ENCODE measurements at places on chromosomes 2 and 18.

- no peak for DNase-seq
These were observed 139.0 kb upstream of the NXPH2 start for GRCh38 chr2:138919120-138919747.

- no peak for DNase-seq
These were observed 2.5 kb downstream of the ITGAV start for GRCh38 chr2:186592137-186592875.

- DNase-seq: no peak
These were observed 479.9 kb upstream of the NXPH2 start for GRCh38 chr2:139260052-139260430.

- DNase-seq: no peak
These were observed 33.7 kb downstream of the SOX11 start for GRCh38 chr2:5725794-5726463.

DNA sequence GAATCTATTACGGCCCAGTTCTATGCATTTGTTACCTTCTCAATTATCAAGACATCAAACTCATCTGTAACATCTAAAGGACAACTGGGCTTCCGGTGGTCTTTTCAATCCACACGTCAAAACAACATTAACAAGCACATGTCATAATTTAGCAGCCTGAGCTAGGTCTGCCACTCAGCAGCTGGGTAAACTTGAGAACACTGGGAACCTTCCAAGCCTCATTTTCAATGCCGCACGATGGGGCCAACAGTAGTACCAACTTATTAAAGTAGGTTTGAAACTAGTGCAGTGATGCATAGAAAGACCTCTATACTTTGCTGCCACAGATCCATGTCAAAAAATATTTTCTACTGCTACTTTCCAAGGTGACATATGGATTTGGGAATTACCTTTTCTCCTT is 60.4 kb downstream of the COL4A4 start:
- no peak for DNase-seq

DNA sequence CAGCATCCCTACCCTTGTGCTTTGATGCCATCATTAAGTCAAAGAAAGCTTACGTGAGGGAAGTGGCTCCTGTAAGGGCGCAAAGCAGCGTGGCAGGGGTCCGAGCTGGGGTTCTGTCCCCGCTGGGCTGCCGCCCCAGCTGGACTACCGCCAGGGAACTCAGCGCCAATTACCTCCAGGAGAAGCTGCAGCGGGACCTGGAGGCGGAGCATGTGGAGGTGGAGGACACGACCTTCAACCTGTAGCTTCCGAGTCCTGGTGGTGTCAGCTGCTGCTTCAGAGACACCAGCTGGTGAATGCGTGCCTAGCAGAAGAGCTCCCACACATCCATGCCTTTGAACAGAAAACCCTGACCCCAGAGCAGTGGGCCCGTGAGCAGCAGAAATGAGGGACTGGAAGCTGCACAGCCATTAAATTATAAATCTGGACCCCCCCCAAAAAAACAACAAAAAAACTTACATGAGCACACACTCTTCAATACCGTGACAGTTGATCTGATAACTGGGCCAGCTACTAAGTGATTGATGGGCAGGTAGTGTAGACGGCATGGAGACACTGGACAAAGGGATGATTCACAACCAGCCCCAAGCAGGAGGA is 20.1 kb upstream of the YES1 start:
- DNase-seq: peak; percentile 27

GRCh38 chr2:120599656-120600055 is 136.0 kb upstream of the GLI2 start:
- DNase-seq: no peak

- DNase-seq: no peak
These were observed 614.9 kb downstream of the LRP1B start for GRCh38 chr2:141515931-141516330.

Measured in left cardiac atrium (tissue), 4 donors.